Kidney (tissue), 22 donors: ENCODE measurements at places on chromosomes 4 and X. TPM values are rescaled to one million over a fixed set of nuclear protein-coding genes. Genes with fewer than 3 reads are reported as not detected.

GRCh38 chr4:67036791-67037190 lies 508.5 kb downstream of the CENPC start:
- H3K4me1 ChIP-seq, result no peaks in the 10 kb centered on the region
- DNase-seq, result no peak
- no peaks in the 10 kb centered on the region for H3K27me3 ChIP-seq
- no peak overlapping the region for H3K4me3 ChIP-seq
- no peak overlapping the region for H3K27ac ChIP-seq

GRCh38 chrX:108468486-108468885 lies 28.8 kb downstream of the COL4A5 start:
- no peak for DNase-seq
- no peak overlapping the region for H3K27ac ChIP-seq
- H3K4me3 ChIP-seq, result no peak overlapping the region
- H3K27me3 ChIP-seq, result no peaks in the 10 kb centered on the region

- H3K27ac ChIP-seq, result no peak overlapping the region
- no peaks in the 10 kb centered on the region for H3K27me3 ChIP-seq
- no peaks in the 10 kb centered on the region for H3K36me3 ChIP-seq
- H3K4me3 ChIP-seq, result no peak overlapping the region
- DNase-seq, result no peak
- H3K4me1 ChIP-seq, result no peaks in the 10 kb centered on the region
Measured at GRCh38 chr4:176492646-176493302, 173.0 kb downstream of the SPCS3 start.

GRCh38 chr4:139972305-139972704 lies 181.7 kb downstream of the MAML3 start:
- no peak overlapping the region for H3K4me3 ChIP-seq
- H3K27ac ChIP-seq, result no peak overlapping the region
- no peaks in the 10 kb centered on the region for H3K4me1 ChIP-seq
- H3K27me3 ChIP-seq, result no peaks in the 10 kb centered on the region
- DNase-seq, result no peak

The SPANXA2 gene
- not detected for polyA plus RNA-seq

The TMEM271 gene
- not detected for polyA plus RNA-seq

The UGT2B10 gene
- not detected for polyA plus RNA-seq

The ARR3 gene
- polyA plus RNA-seq, result not detected

The QRFPR gene
- 0.99 TPM for polyA plus RNA-seq

The CXCL11 gene
- polyA plus RNA-seq, result not detected
